ENCODE measurements at places on chromosomes 7 and 10. TPM values are rescaled to one million over a fixed set of nuclear protein-coding genes. Genes with fewer than 3 reads are reported as not detected.
A peak's percentile ranks its signal among the peaks of the same experiment; 100 is the strongest.

CDHR1 gene
- 27.4 TPM for total RNA-seq

FAM25A gene
- 6.8 TPM for total RNA-seq

LIPF gene
- total RNA-seq, result not detected

TRIM50 gene
- not detected for total RNA-seq

CYP3A4 gene
- total RNA-seq, result not detected

DNA sequence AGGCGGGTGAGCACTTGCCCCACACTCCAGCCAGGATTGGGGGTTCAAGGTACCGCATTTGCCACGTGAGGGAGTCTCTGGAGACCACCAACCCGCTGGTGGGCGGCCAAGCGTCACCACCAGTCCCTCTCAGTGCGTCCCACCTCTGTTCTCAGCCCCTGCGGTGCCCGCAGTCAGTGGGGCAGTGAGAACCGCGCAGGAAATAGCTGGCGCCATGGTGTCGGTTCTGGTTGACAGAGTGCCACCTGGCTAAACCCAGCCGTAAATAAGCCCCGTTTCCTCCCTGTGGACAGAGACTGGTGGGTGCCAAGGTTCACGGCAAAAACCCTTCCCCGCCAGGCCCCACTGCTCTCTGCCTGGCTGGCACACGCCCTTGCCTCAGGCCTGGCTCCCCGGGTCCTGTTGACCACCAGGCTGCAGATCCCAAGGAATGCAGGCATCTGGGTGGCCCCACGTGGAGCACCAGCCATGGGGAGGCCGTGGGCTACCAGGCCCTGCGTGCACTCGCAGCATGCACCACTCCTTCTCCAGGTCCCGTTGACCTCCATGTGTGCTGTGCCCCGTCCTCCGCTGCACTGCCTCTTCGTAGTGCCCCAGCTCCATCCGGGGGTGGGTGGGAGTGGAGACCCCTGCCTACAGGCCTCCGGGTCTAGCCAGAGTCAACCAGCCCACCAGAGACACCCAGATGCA, 140.0 kb downstream of the LHPP start:
- DNase-seq, result no peak

DNA sequence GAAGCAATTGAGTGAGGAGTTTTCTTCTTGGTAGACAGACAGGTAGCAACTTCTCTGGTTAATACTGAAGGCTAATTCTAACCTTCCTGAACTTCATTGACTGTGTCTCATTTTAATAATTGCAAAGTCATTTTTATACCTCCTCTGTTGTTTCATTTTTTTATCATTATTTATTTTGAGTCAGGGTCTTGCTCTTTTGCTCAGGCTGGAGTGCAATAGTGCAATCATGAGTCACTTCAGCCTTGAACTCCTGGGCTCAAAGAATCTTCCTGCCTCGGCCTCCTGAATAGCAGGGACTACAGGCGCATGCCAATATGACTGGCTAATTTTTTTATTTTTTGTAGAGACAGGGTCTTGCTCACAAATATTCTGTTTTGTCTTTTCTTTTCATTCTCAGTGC, 45.4 kb downstream of the APBB1IP start:
- no peak for DNase-seq

- no peak for DNase-seq
Measured at GRCh38 chr7:119392-120163, 72.8 kb upstream of the FAM20C start.

GRCh38 chr7:101635484-101635883, 6.4 kb upstream of the MYL10 start:
- DNase-seq, result no peak

DNA sequence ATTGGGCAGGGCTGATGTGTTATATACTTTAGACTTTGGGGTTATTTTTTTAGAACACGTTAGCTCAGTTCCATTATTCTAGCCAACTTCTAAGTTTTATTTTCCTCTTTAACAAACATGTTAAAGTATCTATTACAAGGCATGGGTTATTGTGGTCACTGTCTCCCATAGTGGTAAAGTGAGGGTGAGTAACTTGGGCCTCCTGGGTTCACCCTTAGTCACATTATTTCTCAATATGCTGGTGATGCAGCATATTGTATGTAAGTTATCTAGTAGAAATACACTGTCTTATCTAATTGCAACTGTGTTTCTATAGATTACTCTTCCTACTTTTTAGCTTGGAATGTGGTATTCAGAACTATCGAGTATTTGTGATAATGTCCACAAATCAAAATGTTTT, 65.9 kb downstream of the BBS9 start:
- DNase-seq, result peak; percentile 83

GRCh38 chr10:99233000-99233688, 2.5 kb downstream of the HPSE2 start:
- DNase-seq, result no peak

- DNase-seq, result no peak
Measured at GRCh38 chr10:71044720-71045119, 156.4 kb upstream of the PCBD1 start.

DNA sequence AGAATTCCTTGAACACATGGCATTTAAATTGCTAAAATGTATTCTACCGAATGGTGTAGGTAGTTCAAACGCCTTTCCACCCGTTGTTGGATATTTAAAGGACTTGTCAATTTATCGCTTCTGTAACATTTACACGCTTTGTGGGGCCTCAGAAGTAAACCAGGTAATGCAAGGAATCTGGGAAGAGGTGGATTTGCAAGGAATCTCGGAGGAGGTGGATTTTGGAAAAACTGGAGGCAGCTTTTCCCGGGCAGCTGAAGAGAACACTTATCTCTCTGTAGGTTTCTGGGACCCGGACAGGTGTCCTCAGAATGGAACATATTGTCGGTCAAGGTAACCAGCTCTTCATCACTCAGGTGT, 592 bp upstream of the MAPK8 start:
- DNase-seq, result no peak

DNA sequence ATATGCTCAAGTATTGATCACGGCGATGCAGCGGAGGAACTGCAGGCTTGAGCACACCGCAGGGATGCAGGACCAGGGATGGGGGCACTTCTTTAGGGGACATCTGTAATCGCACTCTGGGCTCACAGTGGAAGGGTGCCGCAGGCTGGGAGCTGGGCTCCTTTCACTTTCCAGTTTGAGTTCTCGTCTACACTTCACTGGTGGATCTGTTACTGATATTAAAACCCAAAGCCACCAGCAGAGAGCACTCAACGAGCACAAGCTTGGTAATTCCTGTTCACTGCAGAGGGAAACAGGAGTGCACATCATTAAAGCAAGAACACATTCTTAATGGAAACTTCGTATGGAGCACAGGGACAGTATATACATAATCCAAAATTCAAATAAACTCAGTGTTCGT, 91.3 kb downstream of the PARD3 start:
- DNase-seq, result peak; percentile 62

DNA sequence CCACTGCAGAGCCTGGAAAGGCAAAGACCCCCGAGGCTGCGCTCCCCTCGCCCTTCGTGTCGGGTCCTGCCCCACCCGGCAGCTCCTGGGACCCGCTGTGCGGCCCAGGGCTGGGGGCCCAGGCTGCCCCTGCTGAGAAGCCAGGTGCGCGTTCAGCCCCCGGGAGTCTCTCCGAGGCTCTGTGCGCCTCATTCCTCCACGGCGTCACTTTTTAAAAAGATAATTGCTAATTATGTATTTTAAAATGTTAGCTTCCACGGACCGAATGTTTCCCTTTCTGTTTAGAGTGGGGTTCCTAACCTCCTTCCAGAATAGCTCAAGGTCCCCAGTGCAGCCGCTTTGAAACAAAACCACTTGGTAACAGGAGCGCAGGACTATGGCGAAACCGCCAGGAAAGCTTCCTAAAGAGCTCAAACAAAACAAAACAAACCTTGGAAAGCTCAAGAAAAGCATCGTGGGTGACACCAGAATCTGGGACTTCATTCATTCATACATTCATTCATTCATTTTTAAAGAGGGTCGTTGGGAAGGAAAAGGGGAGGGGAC, 45.6 kb downstream of the PDIA4 start:
- DNase-seq, result peak; percentile 28

DNA sequence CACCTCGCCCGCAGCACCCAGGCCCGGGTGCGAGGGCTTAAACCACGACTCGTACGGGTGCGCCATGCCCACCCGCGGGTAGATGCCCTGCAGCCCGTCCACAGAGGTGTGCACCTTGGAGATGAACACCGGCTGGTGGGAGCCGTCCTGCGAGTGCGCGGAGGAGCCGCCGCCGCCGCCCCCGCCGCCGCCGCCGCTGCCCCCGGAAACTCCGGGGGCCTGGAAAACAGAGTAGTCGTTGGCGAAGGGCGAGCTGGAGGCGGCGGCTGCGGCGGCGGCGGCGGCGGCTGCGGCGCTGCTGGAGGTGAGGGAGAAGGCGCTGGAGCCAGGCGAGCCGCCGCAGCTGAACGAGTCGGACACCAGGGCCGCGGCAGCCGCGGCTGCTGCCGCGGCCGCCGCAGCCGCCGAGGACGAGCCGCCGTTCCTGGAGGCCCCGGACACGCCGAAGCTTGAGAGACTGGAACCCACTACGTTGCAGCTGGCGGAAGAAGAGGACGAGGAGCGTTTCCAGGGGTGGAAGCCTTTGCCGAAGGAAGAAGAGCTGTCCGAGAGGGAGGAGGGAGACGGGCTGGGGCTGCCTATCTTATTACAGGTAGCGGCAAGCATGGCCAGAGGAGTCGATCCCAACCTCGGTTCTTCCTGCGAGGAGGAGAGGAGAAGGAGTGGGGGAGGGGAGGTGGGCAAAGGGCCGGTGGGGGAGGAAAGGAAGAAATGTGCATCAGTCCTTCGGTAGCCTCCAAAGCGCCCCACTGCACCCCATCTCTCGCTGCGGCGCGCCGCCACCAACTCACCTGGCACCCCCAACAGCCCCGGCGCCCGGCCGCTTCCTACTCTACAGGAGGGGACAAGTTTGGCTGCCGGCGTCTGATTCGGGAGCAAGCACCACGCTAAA, 1.3 kb downstream of the SP8 start:
- peak; percentile 48 for DNase-seq

- no peak for DNase-seq
Measured at GRCh38 chr7:47804767-47805545, 143.3 kb downstream of the PKD1L1 start.

DNA sequence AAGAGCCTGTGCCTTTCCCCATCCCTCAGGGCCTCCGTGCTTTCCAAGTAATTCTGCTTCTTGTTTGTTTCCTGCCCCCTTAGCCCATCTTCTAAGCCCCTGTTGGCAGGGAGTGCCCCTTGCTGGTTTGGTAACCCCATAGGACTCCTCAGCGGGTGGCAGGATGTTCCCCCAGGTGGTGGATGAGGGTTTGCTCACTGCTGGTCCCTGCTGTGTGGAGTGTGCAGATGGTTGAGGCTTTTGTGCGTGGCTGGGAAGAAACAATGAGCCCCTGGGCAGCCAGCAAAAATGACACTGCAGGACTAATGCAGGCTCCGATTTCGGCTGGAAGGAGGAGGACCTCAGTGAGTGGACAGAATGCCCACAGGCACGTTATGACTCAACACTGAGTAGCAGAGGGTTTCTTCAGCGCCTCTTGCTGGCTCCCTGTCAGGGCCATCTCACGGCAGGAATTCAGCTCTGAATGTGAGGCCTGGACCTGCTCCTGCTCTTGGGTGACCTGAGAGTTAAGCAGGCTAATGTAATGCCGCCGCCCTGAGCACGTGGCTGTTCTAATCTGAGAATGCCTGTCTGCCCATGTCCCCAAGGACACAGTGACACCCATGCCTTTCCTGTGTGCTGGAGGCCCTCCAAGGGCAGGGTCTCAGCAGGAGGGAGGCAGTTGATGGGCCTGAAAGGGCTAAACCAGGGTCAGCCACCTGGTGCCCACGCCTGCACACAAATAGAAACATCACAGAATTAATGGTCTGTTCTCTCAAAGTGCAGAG, 16.6 kb downstream of the BAG3 start:
- DNase-seq, result peak; percentile 96

GRCh38 chr7:17357952-17358351, 59.5 kb downstream of the AHR start:
- no peak for DNase-seq

DNA sequence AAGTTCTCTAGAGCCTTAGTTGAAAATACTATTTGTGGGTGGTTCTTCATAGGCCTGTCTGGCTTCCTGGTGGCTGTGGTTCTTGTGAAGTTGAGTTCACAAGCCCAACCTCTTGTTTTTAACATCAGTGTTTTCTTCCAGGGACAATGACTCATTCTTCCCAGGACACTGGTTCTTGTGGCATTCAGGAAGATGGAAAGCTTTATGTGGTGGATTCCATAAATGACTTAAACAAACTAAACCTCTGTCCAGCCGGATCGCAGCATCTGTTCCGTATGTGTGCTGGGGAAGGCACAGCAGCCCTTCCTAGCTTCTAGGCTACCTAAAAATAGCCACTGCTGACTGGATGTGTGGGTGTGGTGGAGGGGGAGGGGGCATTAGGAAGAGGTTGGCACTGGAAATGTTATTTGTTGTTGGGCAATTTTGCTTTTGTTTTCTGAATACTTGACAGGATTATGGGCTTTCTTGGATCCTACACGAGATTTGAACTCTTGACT, 3.9 kb downstream of the LSMEM1 start:
- DNase-seq, result peak; percentile 35

- DNase-seq, result no peak
Measured at GRCh38 chr10:125816548-125816947, 6.5 kb downstream of the UROS start.

- no peak for DNase-seq
Measured at GRCh38 chr7:10075866-10076265, 897.8 kb upstream of the PHF14 start.

GRCh38 chr7:38629651-38630510, 1.3 kb downstream of the AMPH start:
- no peak for DNase-seq

DNA sequence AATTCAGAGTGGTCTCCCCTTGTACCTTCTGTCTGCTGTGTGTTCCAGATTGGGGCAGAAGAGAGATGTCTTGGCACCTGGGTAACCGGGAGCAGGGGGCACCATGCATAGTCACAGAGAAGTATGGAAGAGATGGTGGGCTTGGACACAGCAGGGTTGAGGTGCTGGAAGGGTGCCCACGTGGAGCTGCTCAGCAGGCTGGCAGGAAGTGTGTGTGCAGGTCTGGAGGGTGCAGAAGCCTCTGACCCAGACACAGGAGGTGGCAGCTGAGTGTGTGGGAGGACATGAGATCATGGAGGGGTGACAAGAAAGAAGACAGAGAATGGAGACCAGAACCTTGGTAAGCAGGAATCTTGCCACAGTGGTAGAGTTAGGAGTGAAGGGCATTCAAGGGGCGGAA, 42.3 kb upstream of the DUSP5 start:
- DNase-seq, result no peak

DNA sequence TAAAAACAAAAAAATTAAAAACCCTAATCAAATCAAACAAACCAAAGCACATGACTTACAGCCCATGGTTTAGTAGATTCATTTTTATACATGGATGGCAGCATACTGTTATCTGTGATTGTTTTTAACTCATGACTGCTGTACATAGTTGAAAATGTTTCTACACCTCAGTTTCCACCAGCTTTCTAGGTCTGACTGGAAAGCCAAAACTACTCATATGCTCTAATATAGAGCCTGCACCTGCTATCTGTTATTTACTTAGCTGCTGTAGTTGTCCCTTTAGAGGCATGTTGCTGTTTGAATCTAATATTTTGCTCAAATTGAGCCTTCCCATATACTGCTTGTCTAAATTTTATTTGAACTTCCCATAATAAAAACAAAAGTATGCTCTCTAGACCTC, 289.9 kb upstream of the LRRN3 start:
- no peak for DNase-seq

GRCh38 chr7:31776616-31777015, 89.6 kb downstream of the PPP1R17 start:
- DNase-seq, result peak; percentile 60
